ENCODE measurements at places on chromosomes 13 and 19.

DNA sequence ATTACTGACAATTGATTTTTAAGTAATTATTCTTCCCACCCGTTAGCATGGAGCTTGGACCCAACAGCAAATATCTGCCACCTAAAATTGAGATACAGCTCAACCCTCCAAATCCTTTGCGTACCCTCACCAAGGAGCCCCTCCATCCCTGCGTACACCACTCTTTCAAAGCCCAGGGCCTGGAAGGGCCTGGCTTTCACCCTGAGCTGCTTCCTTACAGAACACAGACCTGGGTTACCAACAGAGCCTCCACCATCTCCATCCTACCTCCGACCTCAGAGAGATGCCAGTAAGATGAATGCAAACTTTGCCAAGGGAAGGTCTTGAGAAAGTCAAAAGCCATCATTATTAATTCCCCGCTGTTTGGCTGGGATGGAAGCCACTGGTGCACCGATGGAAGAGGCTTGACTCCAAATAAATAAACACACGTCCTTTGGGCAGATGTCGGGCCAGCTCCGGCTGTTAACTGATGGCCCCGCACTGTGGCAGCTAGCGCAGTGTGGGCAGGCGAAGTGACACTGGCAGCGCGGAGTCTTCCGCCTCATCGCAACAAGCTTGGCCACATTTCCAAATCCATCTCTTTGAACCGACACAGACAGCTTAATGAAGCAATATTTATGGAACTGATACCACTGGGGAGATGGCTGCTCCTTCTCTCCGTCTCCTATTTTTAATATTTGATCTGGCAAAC, 150.2 kb upstream of the VSTM2B start:
- no peak overlapping the region for H3K4me3 ChIP-seq
- no peak overlapping the region for H3K27ac ChIP-seq
- DNase-seq = no peak
- H3K36me3 ChIP-seq = no peaks in the 10 kb centered on the region
- H3K4me1 ChIP-seq = no peaks in the 10 kb centered on the region

DNA sequence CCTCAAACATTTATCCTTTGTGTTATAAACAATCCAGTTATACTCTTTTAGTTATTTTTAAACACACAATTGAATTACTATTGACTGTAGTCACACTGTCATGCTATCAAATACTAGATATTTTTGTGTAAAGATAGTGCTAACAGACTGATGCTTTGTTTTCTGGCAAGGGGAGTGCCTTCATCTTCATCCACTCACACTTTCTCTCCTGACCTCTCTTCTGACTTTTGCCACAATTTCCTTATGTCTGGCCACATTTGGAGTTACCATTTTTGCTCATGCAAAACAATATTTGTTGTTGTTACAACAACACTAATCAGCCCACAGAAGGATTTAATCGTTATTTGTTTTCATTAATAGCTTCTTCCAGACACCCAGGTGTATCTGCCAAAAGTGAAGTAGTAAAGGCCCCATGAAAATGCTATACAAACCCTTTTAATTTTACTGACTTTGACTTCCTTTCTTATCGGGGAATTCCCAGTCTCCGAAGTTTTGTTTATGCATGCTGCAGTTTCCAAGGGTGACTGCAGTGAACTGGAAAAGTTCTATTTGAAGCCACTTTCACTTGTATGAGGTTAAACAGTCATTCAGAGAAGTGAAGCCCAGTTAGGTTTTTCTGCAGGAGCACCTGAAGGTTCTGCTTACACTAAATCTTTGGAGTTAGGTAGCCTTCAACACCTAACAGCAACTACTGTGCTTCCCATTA, 66.1 kb upstream of the FRY start:
- DNase-seq = no peak
- H3K27ac ChIP-seq = no peak overlapping the region
- H3K4me1 ChIP-seq = peaks cover 18% of the 10 kb centered on the region

DNA sequence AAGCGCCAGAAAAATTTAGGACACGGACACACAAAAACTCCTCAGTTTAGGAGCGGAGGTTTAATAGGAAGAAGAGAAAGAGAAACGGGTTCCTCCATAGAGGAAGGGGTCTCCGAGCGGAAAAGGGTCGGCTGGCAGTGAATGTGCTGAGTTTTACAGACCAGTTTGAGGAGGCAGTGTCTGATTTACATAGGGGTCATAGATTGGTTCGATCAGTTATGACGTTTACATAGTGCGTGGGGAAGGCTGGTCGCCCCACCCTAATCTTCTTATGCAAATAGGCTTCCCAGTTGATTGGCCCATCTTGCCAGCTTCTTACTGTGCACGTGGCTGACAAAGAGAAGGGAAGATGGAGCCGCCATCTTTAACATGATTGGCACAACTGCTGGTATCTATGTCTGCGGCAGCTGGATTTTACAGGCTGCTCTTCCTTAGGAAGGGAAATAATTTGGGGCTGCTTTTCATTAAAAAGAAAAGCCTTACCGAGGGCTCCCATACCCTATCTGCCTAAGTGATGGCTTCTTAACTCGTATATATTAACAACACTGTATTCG, 1.2 kb upstream of the ZNF225 start:
- H3K27me3 ChIP-seq = no peaks in the 10 kb centered on the region
- peak overlapping the region; percentile 64 for H3K4me3 ChIP-seq
- H3K27ac ChIP-seq = no peak overlapping the region
- DNase-seq = no peak
- H3K4me1 ChIP-seq = peaks cover 17% of the 10 kb centered on the region

DNA sequence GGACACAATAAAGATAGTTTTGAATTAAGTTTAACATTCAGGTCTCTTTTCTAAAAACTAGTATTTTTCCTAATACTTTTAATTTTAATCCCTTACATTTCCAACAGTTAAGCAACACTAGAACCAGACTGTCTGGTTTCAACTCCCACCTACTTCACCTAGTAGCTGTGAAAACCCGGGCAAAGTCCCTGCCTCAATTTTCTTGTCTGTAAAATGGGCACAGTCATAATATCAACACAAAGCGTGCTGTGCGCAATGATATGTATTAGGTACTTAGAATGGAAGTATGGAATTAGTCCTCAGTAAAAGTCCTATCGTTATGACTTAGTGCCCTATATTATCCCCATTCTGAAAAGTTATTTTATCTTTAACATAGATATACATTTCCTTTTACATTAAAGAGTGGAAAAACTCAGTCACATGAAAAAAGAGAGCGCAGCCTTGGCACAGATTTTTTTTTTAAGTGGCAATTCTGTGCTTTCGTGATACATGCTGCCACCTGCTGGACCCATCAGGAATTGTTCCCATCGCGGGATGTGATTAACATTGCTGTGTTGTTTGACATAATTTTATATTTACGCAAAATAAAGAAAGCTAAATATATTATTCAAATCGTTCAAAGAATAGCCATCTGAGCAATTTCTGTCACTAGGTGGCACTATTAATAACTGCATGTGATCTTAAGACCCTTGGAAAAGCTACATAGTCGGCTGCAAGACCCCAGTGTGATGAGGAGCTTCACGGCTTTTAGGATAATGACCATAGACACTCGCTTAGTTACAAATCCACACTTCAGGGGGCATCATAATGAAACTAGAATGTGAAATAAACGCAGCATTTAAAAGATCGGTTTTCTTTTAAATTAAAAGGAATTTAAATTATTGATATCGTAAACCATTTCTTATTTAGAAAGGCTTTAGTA, 59.9 kb downstream of the LIG4 start:
- H3K4me1 ChIP-seq = no peaks in the 10 kb centered on the region
- H3K4me3 ChIP-seq = no peak overlapping the region
- no peak for DNase-seq
- H3K36me3 ChIP-seq = no peaks in the 10 kb centered on the region
- H3K27ac ChIP-seq = no peak overlapping the region
- H3K27me3 ChIP-seq = no peaks in the 10 kb centered on the region

DNA sequence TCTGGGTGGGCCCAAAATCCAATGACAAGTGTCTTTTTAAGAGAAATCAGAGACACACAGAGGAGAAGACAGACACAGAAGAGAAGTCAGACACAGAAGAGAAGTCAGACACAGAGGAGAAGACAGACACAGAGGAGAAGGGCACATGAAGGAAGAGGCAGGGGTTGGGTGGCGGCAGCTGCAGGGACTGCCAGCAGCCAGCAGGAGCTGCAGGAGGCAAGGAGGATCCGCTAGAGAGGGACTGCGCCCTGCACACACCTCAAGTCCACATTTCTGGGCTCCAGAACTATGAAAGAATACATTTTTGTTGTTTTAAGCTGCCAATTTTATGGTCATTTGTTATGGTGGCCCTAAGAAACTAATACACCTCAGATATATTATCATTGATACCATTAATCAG, 140.6 kb downstream of the ZIC5 start:
- no peaks in the 10 kb centered on the region for H3K36me3 ChIP-seq
- no peak for DNase-seq
- H3K4me3 ChIP-seq = no peak overlapping the region
- no peak overlapping the region for H3K27ac ChIP-seq
- H3K4me1 ChIP-seq = no peaks in the 10 kb centered on the region
- no peaks in the 10 kb centered on the region for H3K27me3 ChIP-seq

- no peak overlapping the region for H3K27ac ChIP-seq
- H3K27me3 ChIP-seq = no peaks in the 10 kb centered on the region
- H3K4me1 ChIP-seq = no peaks in the 10 kb centered on the region
- H3K4me3 ChIP-seq = no peak overlapping the region
Observed at GRCh38 chr13:88648598-88649373, 977.6 kb downstream of the SLITRK5 start.

DNA sequence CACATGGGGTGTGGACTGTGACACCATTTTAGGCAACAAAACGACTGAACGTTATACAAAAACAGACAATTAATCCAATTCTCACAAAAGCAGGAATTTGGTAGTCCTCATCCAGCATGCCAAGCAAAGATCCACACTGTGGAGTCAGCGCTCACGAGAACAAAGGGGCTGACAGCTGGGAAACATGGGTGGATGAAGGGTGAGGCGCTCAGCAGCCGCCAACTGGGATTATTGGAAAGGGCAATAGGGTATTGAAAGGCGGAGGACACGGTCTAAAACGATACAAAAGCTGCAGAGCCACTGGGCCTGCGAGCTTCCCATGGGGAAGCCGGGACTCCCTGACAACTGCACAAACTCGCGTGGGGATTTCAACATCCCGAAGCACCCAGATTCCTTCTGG, 4.7 kb upstream of the ZNF813 start:
- no peaks in the 10 kb centered on the region for H3K36me3 ChIP-seq
- no peaks in the 10 kb centered on the region for H3K27me3 ChIP-seq
- no peak overlapping the region for H3K4me3 ChIP-seq
- no peak for DNase-seq

DNA sequence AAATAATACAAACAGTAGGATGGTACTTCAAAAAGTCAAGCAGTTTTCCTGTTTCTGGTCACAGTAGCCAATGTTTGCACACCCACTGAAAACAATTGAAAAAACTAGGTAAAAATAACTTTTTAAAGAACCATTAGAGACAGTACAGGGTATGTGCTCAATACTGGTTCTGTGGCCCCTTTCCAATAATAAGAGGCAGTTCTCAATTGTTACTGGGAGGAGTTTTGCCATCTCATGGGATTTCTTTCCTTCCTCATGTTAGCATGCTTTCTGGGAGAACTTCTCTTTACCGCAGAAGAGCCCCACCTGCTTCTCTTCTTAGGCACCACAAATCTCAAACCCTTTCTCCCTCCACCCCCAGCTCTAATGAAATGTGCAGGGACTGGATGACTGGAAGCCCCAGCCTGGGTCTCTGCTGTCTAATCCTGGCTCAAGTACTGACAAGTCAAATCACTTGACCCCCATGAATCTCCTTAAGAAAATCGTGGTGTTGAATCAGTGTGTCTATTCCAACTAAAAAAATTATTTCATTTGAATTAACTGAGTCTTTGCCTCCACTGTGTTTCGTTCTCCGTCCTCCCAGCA, 14.6 kb downstream of the METTL21C start:
- H3K4me3 ChIP-seq = no peak overlapping the region
- peaks cover 52% of the 10 kb centered on the region for H3K36me3 ChIP-seq
- DNase-seq = no peak
- no peaks in the 10 kb centered on the region for H3K4me1 ChIP-seq
- H3K27me3 ChIP-seq = no peaks in the 10 kb centered on the region

GRCh38 chr19:13887517-13887916, 10.6 kb downstream of the NANOS3 start:
- peak overlapping the region; percentile 95 for H3K27ac ChIP-seq
- peaks cover 17% of the 10 kb centered on the region for H3K4me1 ChIP-seq
- peak overlapping the region; percentile 29 for H3K4me3 ChIP-seq
- DNase-seq = no peak
- H3K36me3 ChIP-seq = no peaks in the 10 kb centered on the region

DNA sequence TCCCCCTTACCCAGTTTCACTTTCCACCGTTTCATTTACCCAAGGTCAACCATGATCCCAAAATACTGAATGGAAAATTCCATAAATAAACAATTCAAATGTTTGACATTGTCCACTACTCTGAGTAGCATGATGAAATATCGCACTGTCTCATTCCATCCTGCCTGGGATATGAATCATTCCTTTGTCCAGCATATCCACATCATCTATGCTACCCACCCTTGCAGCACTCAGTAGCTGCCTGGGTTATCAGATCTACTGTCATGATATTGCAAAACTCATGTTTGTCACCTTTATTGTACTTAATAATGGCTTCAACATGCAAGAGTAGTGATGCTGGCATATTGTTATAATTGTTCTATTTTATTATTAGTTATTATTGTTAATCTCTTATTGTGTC, 263.9 kb upstream of the NBEA start:
- no peak overlapping the region for H3K27ac ChIP-seq
- H3K4me1 ChIP-seq = no peaks in the 10 kb centered on the region
- no peak for DNase-seq
- H3K4me3 ChIP-seq = no peak overlapping the region
- no peaks in the 10 kb centered on the region for H3K27me3 ChIP-seq
- no peaks in the 10 kb centered on the region for H3K36me3 ChIP-seq

GRCh38 chr19:16085115-16085514, 8.8 kb downstream of the TPM4 start:
- peak overlapping the region; percentile 33 for H3K27ac ChIP-seq
- no peak overlapping the region for H3K4me3 ChIP-seq
- H3K36me3 ChIP-seq = peaks cover 74% of the 10 kb centered on the region
- H3K4me1 ChIP-seq = peaks cover 31% of the 10 kb centered on the region
- DNase-seq = no peak
- no peaks in the 10 kb centered on the region for H3K27me3 ChIP-seq

DNA sequence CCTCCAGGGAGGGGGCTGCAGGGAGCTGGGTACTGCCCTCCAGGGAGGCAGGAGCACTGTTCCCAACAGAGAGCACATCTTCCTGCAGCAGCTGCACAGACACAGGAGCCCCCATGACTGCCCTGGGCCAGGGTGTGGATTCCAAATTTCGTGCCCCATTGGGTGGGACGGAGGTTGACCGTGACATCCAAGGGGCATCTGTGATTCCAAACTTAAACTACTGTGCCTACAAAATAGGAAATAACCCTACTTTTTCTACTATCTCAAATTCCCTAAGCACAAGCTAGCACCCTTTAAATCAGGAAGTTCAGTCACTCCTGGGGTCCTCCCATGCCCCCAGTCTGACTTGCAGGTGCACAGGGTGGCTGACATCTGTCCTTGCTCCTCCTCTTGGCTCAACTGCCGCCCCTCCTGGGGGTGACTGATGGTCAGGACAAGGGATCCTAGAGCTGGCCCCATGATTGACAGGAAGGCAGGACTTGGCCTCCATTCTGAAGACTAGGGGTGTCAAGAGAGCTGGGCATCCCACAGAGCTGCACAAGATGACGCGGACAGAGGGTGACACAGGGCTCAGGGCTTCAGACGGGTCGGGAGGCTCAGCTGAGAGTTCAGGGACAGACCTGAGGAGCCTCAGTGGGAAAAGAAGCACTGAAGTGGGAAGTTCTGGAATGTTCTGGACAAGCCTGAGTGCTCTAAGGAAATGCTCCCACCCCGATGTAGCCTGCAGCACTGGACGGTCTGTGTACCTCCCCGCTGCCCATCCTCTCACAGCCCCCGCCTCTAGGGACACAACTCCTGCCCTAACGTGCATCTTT, 7.8 kb upstream of the CEACAM5 start:
- H3K27me3 ChIP-seq = no peaks in the 10 kb centered on the region
- no peak overlapping the region for H3K27ac ChIP-seq
- DNase-seq = no peak
- no peaks in the 10 kb centered on the region for H3K36me3 ChIP-seq
- H3K4me3 ChIP-seq = no peak overlapping the region
- H3K4me1 ChIP-seq = no peaks in the 10 kb centered on the region
